ENCODE measurements at places on chromosomes 2 and 18.

DNA sequence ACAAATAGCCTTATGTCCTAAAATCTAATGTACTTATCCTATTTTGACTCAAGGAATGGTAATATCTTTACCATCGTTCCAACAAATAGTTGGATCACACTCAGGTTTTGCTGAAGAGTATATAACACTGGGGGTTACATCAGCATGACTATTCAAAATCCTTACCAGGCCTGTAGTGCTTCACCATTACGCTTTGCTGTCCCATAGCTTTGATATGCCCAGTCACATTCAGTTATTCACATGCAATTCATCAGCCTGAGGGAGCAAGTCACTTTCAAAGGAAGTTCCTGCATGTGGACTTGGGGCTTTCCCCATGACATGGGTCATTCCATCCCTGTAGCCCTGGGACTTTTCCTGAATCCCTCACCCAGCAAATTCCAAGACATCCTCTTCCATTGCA is 39.6 kb downstream of the FTCDNL1 start:
- H3K27ac ChIP-seq, result no peak overlapping the region

DNA sequence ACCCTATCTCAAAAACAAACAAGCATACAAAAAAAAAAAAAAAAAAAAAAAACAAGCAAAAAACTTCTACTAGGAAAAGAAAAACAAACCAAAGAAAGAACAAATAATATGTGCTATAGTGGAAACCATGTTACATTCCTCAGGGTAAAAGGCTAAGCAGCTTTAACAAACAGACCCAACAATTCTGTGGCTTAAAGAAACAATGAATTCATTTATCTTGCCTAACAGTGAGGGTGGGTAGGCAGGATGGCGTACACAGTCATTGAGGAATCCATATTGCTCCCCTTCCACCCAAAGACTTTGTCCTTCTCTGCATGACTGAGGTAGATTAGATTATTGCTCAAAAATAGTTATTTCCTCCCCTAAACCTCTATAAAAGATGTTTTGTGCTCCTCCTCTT is 63.1 kb upstream of the ITGA6 start:
- no peaks in the 10 kb centered on the region for H3K27me3 ChIP-seq
- H3K4me3 ChIP-seq, result no peak overlapping the region
- no peak overlapping the region for H3K27ac ChIP-seq
- H3K36me3 ChIP-seq, result no peaks in the 10 kb centered on the region

DNA sequence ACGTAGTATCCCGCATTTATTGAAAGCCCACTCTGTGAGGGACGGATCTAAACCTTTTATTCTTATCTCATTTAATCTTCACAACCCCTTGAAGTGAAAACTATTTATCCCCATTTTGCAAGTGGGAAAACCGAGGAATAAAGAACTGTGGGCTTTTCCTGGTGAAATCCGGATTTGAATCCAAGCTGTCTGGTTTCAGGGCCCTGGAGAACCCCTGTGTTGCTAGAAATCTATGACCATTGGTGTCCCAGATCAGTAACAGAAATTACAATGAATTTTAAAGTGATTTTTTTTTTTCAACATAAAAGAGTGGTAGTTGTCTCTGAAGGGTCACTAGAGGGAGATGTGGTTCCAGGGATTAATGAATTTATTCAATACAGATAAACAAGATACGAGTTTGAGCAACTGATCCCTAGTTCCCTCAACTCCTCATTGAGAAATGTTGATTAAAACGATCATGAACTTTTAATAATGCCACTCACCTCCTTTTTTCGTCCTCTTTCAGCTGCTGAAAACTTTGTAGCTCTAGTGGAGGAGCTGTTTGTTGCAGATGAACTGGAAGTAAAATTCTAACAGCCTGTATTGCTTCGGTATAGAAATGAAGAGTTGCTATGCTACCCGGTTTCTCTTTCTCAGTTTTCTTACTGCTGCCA is 940 bp downstream of the XRCC5 start:
- DNase-seq, result no peak
- H3K27me3 ChIP-seq, result peaks cover 3% of the 10 kb centered on the region
- peak overlapping the region; percentile 99 for H3K27ac ChIP-seq
- H3K4me1 ChIP-seq, result peaks cover 56% of the 10 kb centered on the region

DNA sequence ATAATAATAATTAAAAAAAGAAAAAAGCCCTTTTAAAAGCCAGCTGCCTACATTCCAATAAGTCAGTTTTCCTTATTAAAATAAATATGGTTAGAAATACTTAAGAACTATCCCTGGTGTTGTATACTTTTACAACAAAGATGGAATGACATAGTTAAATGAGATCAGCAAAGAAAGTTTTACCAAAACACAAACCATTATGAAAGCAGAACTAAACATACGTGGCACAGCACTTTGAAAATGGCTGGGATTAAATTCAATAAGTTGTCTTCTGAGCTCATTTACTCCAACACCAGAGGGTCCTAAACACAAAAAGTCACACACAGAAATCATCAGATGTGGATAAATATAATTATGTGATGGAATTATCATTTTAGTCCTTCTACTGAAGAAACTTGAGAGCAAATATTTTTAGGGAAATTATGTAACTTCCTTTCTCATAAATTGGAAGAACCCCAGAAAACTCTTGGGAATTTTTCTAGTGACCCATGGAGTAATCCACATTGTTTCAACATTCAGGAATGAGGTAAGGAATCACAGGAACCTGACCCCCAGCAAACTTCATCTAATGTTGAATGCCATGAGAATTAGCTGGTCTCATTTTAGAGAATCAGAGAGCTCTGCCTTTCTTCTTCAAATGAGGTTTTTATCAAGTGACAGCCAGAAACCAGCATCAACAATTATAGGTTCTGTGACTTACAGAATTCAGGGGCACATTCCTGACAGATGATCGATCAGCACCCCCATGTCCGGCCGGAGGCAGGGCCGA is 11.5 kb upstream of the TMEM237 start:
- no peaks in the 10 kb centered on the region for H3K36me3 ChIP-seq
- H3K27me3 ChIP-seq, result peaks cover 35% of the 10 kb centered on the region
- no peak for DNase-seq
- no peak overlapping the region for H3K27ac ChIP-seq
- H3K4me3 ChIP-seq, result no peak overlapping the region

- no peaks in the 10 kb centered on the region for H3K36me3 ChIP-seq
- no peak overlapping the region for H3K27ac ChIP-seq
These were observed 38.0 kb downstream of the CYP1B1 start for GRCh38 chr2:38037757-38038621.

- H3K4me3 ChIP-seq, result no peak overlapping the region
- DNase-seq, result no peak
- H3K27ac ChIP-seq, result no peak overlapping the region
These were observed 18.2 kb downstream of the BMP10 start for GRCh38 chr2:68853035-68853434.

DNA sequence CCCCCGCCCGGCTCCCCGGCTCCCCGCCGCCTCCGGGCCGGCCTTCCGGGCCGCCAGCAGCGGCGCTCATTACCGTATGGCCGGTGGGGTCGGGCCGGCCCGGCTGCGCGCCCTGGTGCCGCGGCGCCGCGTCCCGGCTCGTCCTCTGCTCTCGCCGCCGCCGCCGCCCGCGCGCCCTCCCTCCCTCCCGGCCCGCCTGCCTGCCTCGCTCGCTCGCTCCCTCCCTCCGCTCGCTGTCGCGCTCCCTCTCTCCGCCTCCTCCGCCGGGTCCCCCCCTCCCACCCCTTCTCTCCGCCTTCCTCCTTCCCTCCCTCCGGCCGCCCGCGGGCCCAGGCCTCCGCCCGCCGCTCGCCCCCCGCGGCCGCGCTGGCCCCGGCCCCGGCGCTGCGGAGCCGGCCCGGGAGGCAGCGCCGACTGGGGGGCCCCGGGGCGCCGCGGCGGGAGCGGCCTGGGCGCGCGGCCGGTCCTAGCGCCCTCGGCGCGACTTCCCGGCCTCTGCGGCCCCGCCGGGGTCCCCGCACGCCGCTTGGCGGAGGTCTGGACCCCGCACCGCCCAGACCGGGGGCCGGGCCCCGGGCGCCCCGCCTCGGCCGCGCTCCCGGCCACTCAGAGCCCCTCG is at the start of gene DNMT3A:
DNMT3A (minus strand) TSS at position 173 of the 619 bp plus-strand sequence. CDS start 27,941 bp downstream, outside the sequence.
- DNase-seq, result peak; percentile 70
- peak within 1 kb of the TSS; percentile 69 for H3K27ac ChIP-seq
- peaks cover 30% of the 10 kb centered on the region for H3K4me1 ChIP-seq
- no peaks in the 10 kb centered on the region for H3K36me3 ChIP-seq
- H3K4me3 ChIP-seq, result peak within 1 kb of the TSS; percentile 71

DNA sequence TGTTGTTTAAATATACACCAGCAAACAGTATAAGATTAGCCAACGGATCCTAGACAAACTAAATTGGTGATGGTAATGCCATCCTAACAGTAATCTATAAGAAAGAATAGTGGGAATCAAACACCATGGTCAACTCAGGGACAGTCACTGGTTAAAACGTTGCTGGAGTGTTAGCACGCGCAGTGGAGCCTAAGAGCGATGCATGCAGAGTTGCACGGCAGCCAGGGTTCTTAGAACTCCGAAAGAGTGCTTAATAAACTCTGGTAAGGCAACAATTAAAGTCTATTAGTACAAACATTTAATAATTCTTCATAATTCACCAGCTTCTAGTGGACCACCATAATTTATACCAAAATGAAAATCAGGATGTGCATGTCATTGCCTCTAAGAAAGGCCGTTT is 22.2 kb downstream of the LANCL1 start:
- H3K4me1 ChIP-seq, result no peaks in the 10 kb centered on the region
- no peaks in the 10 kb centered on the region for H3K27me3 ChIP-seq
- no peak overlapping the region for H3K27ac ChIP-seq
- no peak overlapping the region for H3K4me3 ChIP-seq

DNA sequence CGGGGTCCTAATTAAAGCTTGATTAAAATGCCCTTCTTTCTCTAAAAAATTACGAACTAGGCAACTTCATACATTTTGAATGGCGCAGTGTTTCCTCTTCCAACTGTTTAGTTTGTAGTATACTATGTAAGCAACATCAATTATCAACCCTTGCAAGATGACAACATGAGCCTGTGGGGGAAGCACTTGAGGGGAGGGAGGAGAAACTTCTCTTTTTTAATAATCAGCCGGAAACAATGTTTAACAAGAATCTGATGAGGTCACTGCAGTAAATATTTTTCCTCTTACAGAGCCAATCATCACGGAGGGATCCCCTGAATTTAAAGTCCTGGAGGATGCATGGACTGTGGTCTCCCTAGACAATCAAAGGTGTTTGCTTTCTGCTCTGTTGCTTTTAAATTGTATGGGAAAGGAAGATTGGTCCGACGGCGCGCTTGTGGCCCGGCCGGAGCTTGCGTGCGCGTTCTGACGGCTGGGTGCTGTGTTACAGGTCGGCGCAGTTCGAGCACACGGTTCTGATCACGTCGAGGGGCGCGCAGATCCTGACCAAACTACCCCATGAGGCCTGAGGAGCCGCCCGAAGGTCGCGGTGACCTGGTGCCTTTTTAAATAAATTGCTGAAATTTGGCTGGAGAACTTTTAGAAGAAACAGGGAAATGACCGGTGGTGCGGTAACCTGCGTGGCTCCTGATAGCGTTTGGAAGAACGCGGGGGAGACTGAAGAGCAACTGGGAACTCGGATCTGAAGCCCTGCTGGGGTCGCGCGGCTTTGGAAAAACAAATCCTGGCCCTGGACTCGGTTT is 5.3 kb upstream of the DLX1 start:
- peak; percentile 30 for DNase-seq
- peaks cover 81% of the 10 kb centered on the region for H3K27me3 ChIP-seq

DNA sequence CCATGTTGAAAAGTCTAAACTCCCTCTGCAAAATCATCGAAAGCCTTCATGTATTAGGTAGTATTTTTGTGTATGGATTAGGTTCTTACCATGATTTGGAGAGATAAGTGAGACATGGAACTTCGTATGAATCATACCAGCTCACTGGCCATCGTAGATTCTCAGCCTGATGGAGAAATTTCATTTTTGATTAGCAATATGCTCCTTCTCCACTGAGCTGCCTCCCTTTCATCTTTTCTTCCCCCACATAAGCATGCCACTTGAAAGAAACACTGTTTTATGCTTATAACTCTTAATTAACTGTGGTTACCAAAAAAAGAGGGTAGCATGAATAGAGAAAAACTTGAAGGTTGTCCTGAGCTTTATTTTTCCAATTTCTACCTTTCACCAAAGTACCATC is 111.9 kb downstream of the NCK2 start:
- H3K4me1 ChIP-seq, result peaks cover 69% of the 10 kb centered on the region
- no peaks in the 10 kb centered on the region for H3K27me3 ChIP-seq
- peak overlapping the region; percentile 67 for H3K4me3 ChIP-seq
- peak; percentile 12 for DNase-seq

DNA sequence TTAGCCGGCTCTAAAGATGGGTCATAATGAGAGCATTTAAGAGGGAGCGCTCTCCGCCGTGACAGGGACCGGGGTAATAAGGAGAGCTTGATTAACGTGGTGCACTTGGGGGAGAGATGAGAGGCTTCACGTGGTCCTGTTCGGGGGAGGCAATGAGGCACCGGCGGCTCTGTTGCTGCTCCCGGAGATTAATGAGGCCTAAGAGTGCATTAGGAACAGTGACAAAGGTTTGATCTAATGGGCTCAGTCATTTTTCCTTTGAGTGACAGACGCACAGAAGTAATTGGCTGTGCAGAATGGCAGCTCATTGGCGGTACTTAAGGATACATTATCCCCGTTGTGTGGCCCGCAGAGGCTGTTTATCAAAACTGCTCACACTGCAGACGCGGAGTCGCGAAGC is 250.7 kb downstream of the GBX2 start:
- no peak for DNase-seq
- H3K36me3 ChIP-seq, result no peaks in the 10 kb centered on the region
- H3K4me3 ChIP-seq, result no peak overlapping the region
- H3K27me3 ChIP-seq, result no peaks in the 10 kb centered on the region
- no peaks in the 10 kb centered on the region for H3K4me1 ChIP-seq

DNA sequence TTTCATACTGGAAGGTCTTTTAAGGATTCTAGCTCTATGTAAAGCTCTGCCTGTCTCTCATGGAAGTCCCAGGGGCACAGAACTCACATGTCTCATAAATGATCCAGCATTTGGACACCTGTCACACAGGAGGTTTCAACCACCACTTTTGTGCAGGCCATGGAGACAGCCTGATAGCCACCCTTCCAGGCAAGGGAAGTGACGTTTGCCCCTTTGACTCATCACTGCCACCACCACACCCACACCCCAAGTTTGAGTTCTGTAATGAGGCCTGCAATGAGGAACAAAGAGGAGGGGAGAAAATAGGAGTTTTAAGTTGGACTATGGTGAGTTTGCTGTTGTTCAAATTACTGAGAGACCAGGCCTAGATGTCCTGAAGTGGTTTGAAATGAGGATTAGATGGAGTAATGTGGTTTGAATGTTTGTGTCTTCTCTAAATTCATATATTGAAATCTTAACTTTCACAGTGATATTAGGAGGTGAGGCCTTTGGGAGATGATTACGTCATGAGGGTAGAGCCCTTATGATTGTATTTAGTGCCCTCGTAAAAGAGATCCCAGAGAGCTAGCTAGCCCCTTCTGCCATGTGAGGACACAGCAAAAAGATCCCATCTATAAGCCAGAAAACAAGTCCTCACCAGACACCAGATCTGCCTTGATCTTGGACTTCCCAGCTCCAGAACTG is 175.3 kb upstream of the EPHA4 start:
- no peaks in the 10 kb centered on the region for H3K27me3 ChIP-seq
- no peak overlapping the region for H3K27ac ChIP-seq
- no peaks in the 10 kb centered on the region for H3K4me1 ChIP-seq
- H3K4me3 ChIP-seq, result no peak overlapping the region

GRCh38 chr18:23237524-23238151 is 102.4 kb downstream of the CABLES1 start:
- DNase-seq, result peak; percentile 76
- H3K27me3 ChIP-seq, result no peaks in the 10 kb centered on the region
- peak overlapping the region; percentile 79 for H3K27ac ChIP-seq
